ENCODE measurements at places on chromosomes 1 and 21.

- DNase-seq, result no peak
Observed at GRCh38 chr21:41453198-41453597, 27.2 kb downstream of the MX1 start.

DNA sequence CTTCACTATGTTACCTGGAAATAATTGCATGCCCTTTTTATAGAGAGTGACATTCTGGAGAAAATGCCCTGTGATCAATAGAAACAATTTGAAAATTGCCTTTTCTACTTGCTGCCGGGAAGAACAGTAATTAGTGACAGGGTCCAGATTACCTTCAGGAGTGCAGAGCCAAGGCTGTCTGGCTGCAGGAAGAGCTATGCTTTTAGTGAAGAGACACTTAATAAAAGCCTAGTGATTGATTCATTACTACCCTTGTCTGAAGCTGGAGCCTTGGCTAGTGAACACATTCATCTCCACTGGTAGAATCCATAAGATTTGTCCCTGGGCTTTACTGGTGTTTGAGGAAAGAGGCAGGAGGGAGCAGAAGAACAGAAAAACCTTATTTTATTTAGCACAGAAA is 12.9 kb upstream of the DNASE2B start:
- DNase-seq, result no peak

DNA sequence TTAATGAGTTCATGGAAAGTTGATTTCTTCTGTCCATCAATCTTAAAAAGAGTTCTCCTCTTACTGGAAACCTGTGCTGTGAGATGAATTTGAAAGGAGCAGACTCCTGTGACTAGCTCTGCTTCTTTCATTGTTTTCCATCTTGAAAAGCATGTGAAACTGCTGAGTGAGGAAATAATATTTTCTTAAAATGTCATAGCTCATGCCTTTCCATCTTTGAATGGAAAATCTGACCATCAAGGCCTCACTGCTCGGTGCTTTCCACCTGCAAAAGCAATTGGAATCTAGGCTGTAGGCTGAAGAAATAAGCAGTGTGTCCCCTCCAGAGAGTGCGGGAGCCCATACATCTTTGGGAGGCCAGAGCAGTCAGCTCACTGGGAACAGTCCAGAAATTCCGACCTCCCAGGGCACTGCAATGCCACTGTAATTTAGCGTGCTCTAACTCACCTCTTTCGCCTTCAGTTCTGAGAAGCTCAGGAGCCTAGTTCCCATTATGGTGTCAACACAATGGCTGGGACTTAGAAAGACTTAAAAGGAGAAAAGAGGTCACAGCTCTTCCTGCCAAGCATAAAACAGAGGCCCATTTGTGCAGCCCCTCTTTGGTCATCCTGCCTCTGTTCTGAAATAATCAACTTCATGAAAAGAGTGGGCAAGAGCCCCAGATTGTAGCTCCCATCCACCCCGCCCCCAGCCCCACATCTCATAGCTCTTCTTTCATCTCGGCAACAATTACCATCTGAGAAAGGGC is 50.4 kb upstream of the F3 start:
- no peak for DNase-seq

- DNase-seq, result no peak
Observed at GRCh38 chr1:183776731-183777130, 28.2 kb upstream of the RGL1 start.

GRCh38 chr1:218479436-218480115 is 134.4 kb downstream of the TGFB2 start:
- DNase-seq, result peak; percentile 76

- no peak for DNase-seq
Observed at GRCh38 chr1:233607252-233608119, 6.4 kb upstream of the KCNK1 start.

DNA sequence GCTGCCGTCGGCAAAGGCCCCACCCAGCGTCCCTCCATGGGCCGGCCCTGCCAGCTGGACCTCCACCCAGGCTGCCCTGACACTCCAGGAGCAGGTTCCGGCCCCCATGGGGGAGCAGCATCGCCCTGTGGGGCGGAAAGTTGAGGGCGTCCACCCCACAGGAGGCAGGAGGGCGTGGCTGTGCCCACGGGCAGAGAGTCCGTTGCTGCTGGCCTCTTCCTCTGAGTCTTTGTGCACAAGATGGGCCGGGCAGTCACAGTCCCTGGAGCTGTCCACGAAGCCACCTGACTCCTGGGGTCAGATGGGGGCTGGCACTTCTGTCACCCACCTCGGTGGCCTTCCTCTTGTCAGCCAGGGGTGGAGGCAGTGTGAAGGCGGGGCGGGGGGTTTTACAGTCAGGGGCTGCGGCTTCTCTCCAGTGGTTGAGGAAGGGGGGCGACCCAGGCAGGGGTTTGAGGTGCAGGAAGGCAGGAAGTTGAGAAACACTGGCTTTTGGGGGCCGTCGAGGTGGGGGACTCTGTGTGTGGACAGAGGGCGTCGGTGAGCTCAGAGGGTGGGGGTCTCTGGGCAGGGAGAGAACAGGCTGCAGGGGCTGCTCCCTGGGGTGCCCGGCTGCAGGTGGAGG is 67.2 kb upstream of the TTC34 start:
- DNase-seq, result no peak

DNA sequence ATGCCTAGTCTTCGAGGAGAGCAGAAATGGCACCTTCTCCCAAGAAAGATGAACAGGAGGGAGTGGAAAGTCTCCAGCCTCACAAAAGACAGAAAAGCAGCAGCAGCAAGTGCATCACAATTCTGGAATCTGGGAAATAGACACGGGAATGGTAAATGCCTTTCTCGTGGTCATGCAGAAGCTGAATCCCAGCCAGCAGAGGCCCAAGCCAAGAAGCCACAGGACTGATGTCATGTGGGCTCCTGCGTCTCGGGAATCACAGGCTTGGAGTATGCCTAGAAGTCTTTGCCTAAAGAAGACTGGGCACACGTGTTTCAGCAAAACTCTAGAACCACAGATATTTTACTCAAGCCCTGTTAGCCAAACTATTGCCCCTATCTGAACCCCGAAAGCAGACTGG is 260.3 kb upstream of the PLD5 start:
- no peak for DNase-seq

DNA sequence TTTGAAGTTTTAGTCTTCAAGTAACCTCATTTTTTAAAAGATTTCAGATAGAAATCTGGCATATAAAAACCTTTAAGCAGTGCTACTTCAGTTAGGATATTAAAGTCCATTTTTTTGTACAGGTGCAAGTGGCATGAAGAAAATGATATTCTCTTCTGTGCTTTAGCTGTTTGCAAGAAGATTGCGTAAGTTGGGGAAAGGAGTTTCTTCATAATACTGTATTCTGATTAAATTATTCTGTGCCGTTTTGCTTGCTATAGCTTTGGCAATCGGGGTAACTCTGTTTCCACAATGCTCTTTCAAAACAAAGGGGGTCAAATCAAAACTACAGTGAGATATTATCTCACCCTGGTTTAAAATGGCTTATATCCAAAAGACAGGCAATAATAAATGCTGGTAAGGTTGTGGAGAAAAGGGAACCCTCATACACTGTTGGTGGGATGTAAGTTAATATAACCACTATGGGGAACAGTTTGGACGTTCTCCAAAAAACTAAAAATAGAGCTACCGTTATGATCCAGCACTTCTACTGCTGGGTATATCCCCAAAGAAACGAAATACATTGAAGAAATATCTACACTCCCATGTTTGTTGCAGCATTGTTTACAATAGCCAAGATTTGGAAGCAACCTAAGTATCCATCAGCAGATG is 27.1 kb downstream of the MAEL start:
- no peak for DNase-seq

GRCh38 chr1:24795236-24795635 is 50.0 kb downstream of the CLIC4 start:
- DNase-seq, result peak; percentile 34

DNA sequence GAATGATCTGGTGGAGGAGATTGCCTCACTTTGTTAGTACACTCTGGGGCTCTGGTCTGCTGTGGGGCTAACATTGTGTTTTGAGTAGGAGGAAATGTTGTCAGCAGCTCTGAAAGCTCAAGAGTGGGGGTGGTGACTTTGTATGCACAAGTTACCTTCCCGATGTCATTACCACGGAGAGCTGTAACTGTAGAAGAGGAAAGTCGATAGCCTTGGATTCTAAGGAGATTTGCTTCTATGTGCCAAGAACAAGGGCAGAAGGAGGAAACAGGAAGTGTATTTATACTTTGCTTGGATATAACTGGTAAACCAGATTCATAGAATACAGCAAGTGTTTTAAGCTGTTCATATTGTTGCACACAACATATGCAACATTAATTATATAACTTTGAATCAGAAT is 196.1 kb downstream of the AMY1C start:
- DNase-seq, result no peak

DNA sequence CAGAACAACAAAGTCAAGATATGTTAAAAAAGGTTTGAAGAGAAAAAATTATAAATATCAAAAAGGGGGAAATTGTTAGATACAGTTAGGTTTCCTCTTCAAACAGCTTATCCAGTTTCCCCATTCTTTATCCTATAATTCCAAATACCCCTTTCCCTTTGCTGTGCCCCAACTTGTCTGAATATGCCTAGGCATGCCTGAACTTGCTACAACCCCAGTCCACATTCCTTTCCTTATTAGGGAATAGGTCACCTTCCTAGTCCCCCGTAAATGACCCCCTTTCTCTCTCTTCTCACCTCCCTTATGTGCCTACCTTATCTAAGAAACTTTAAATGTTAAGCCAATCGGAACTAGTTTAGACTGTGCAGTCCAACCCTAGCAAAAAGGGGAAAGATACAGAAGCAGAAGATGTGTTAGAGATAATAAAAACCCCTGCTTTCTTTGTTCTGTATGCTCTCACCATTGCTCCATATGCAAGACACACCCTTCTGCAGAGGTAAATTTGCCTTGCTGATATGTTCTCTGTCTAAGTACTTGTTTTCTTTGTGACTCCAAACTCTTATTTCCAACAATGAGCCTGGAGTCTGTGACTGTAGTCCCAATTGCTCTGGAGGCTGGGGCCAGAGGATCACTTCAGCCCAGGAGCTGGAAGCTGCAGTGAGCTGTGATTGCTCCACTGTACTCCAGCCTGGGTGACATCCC is 810.1 kb downstream of the PLA2G4A start:
- DNase-seq, result no peak

DNA sequence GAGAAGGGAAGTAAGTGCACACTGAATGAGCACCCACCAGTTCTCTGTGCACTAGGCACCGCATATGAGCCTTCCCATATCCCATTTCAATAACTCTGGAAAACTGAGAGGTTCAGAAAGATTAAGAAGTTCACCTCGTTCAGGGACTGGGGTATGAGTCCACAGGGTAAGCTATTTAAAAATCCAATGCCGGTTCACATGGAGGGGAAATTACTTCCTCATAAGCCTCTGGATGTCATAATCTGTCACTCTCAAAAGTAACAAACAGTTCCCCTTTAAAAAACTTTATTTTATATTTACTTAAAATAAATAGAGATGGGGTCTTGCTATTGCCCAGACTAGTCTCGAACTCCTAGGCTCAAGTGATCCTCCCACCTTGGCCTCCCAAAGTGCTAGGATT is 1.9 kb downstream of the OR2B11 start:
- DNase-seq, result no peak

DNA sequence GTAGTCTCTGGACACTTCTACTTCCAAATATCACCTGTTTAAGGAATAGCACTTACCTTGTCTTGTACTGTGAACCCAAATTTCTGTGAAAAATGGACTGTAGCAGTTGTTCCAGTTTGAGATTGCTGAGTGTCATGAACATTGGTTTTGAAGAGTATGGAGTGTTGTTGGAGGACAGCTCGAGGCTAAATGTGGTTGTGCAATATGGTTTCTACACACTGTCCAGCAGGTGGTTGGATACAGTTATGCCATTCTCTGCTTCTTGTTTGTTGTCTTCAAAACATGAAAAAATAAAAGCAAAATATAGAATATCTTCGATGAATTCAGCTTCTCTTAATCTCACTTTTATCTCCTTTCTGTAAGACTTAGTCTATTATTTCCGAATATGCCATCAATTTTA is 67.1 kb downstream of the DDR2 start:
- no peak for DNase-seq

DNA sequence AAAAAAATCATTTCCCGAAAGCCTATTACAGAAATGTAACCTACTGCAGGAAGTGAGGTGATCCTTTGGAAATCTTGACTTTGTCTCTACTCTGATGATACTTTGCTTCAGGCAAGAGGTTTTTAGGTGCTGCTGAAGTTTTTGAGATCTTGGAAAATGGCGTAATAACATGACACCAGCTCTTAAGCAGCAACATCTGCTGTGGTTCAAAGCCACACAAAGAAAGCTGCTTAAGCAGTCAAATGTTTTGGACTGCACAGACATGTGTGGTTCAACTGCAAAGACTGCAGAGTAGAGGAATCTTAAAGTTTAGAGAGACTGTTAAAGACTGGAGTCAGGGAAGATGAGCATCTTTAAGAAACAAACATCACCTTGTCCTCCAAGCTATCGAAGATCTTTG is 139.0 kb downstream of the RASAL2 start:
- peak; percentile 37 for DNase-seq

Data from fibroblast of pulmonary artery (primary cell).